ENCODE measurements at places on chromosomes 6 and 20.

DNA sequence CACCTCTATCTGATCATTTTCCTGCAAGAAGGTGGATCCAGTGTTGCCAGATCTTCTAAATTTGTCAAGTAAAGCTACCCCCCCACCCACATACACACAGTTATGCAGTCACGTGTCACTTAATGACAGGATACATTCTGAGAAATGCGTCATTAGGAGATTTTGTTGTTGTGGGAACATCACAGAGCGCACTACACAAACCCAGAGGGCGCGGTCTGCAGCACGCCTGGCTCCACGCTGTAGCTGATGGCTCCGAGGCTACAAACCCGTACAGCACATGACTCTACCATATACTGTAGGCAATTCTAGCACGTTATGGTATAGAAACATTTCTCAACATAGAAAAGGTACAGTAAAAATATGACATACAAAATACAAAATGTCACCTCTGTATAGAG lies 126.9 kb downstream of the SYCP2 start:
- no peak for DNase-seq

- no peak for DNase-seq
These were observed 1.5 kb downstream of the ZHX3 start for GRCh38 chr20:41316051-41316450.

- no peak for DNase-seq
These were observed 11.8 kb downstream of the SRC start for GRCh38 chr20:37357481-37358365.

GRCh38 chr6:53892707-53893106 lies 97.9 kb downstream of the LRRC1 start:
- DNase-seq = no peak

GRCh38 chr6:168905451-168906090 lies 348.1 kb downstream of the THBS2 start:
- DNase-seq = peak; percentile 42

GRCh38 chr20:46145713-46146112 lies 27.6 kb downstream of the CD40 start:
- no peak for DNase-seq

DNA sequence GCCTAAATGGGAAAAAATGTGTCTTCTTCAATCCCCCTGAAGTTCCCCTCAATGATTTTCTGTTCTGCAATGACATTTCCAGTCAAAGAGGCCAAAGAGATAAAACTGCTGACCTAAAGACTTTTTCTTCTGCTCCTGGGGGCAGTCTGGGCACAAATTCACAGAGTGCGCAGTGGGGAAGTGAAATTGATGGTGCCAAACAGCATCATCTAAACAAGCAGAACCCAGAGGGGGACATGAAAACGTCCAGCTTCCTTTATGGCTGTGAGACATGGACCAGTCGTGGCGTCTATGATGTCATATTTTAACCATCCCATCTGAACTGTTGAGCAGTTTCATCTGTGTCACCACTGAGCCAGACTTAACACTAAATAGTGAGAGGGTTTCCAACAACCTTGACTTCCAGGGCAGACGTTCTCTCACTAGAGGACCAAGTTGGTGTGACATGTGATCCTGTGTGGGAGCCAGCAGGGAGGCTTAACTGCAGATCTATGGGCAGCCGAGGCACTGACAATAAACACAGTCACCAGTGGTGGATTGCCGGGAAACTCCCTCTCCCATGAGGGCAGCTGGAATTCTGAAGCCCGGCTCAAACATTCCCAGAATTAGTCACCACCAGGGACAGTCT lies 12.4 kb downstream of the SCML4 start:
- DNase-seq = no peak

GRCh38 chr20:3788685-3789155 lies 2.2 kb upstream of the CENPB start:
- DNase-seq = no peak

DNA sequence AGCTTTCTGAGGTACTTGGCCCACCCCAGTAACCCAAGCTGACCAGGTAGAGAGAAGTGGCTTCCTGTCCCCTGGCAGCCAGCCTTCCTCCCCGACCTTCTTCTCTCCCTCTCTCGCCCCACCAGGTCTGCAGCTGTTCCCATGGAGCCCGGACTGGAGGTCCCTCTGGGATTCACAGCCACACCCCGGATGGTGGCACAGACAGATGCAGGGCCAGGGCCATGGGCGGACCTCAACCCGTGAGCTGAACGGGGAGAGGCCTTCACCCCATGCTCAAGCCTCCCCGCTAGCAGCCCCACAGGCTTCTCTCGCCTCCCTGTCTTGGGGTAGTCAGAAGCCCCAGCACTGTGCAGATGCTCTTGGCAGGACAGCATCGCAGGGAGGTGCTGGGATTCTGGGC lies 41.3 kb downstream of the CPXM1 start:
- no peak for DNase-seq

- DNase-seq = no peak
These were observed 13.8 kb upstream of the HLA-G start for GRCh38 chr6:29813809-29814208.

GRCh38 chr6:30515944-30516753 lies 26.8 kb downstream of the HLA-E start:
- DNase-seq = peak; percentile 76

GRCh38 chr6:56484669-56485068 lies 158.0 kb downstream of the DST start:
- DNase-seq = no peak

GRCh38 chr6:1610497-1611321 lies 994 bp downstream of the FOXC1 start:
- DNase-seq = no peak

DNA sequence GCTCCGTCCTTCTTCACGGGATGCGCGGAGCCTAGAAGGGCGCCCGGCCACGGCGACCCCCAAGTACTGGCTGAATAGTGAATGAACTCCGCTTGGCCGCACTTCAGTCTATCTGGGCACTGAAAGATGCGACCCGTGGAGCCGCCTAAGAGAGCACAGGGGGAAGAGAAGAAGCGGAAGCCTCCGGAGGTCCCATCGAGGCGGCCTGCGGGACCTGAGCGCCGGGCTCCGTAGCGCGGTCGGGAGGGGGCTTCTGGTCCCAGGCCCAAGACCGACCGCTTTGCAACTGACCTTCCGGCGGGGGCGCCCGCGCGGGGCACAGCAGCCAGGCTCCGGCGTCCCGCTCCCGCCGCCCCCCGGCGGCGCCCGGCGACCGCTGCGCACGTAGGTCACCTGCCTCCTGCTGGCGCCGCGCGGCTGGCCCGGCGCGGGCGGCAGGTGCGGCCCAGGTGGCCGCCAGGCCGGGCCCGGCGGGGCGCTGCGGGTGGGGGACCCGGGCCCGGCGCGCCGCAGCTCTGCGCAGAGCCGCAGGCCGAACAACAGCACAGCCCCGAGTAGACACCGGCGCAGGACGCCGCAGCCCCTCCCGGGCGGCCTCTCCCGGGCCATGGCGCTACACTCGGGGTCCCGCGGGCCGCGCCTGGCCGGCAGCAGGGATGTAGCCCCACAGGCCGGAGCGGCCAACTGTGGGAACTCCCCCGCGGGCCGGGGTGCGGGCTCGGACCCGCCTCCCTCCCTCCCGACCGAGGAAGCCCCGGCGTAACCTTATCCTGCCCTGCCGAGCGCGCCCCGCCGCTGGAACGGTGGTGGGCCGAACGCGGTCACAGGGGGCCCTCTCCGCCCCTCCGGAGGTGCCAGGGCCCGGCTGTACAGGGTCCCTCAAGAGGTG lies at the start of gene METTL24:
TSS of gene METTL24 (minus strand) at position 686 of the 889 bp plus-strand sequence. CDS start at position 609, 77 bp downstream.
- no peak for DNase-seq

DNA sequence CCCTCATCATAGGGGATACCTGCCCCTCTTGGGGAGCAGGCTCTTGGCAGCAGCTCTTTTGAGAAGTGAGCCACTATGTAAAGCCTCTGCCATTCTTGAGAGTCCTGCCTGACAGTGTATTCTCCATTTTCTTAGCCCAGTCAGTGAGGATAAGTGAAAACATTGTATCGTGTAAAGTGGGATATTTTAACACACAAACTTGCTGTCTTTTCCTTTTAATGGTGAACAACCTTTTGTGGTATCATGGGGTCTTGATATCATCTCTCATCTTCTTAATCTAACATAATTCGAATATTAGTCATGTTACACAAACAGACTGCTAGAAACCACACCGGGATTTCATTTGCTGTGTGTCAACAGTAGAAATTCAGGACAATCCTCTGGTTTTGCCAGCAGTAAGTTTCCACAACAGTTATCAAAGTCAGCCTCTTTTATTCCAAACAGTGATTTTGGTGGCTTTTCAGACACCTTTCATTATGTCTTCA lies 136.2 kb downstream of the HIVEP1 start:
- no peak for DNase-seq

DNA sequence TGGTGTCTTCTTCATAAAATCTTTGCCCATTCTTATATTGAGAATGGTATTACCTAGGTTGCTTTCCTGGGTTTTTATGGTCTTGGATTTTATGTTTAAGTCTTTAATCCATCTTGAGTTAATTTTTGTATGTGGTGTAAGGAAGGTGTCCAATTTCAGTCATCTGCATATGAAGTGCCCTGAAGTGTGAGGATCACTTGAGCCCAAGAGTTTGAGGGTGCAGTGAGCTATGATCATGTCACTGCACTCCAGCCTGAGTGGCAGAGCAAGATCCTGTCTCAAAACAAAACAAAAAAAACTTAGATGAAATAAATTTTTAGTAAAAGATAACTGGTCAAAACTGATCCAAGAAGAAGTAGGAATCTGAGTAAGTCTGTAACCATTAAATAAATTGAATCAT lies 215.4 kb downstream of the TBC1D7 start:
- DNase-seq = no peak

GRCh38 chr6:34362909-34363680 lies 29.4 kb downstream of the NUDT3 start:
- DNase-seq = no peak

DNA sequence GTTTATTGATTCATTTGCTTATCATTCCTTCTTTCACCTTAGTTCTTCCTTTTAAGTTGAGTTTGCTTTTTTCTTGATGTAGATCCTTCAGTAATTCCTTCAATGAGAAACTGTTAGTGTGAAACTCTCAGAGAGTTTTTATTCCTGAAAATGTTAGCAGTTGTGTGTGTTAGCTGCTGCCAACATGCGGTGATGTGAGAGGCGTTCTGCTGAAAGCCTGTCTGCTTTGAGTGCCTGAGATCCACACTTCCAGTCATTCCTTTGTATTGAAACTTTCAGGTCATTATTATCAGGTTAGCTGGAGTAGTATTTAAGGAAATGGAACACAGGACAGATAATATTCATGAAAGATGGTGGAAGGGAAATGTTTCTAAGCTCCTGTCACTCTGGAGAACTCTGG lies 70.0 kb upstream of the SUPT3H start:
- DNase-seq = no peak

GRCh38 chr6:32151863-32152768 lies at the start of gene PRRT1:
Gene PRRT1, minus strand, starts transcription at chr6:32151939. Its CDS starts 112 bp downstream, at chr6:32151827.
- no peak for DNase-seq
